ENCODE measurements at places on chromosomes 12 and 14. TPM values are rescaled to one million over a fixed set of nuclear protein-coding genes. Genes with fewer than 3 reads are reported as not detected.

The ABHD12B gene
- total RNA-seq = not detected

The OR6C1 gene
- total RNA-seq = not detected

The GLS2 gene
- not detected for total RNA-seq

The MYF5 gene
- not detected for total RNA-seq

The OR4N2 gene
- not detected for total RNA-seq

The ERO1A gene
- 75.3 TPM for total RNA-seq

The GPRC5D gene
- not detected for total RNA-seq

The CIROP gene
- total RNA-seq = not detected

The SLC17A8 gene
- total RNA-seq = not detected

The TMEM132C gene
- total RNA-seq = not detected

The OR4Q2 gene
- total RNA-seq = not detected

The ADAM21 gene
- 0.25 TPM for total RNA-seq

The BORCS5 gene
- total RNA-seq = 18.3 TPM

The TAS2R14 gene
- 5.2 TPM for total RNA-seq

The SARNP gene
- total RNA-seq = 165 TPM

The RNASE7 gene
- total RNA-seq = not detected

The AQP6 gene
- total RNA-seq = not detected

The KLRD1 gene
- 0.16 TPM for total RNA-seq

All from fibroblast of the aortic adventitia (primary cell).